ENCODE measurements at places on chromosomes 4 and X. TPM values are rescaled to one million over a fixed set of nuclear protein-coding genes. Genes with fewer than 3 reads are reported as not detected.
A peak's percentile ranks its signal among the peaks of the same experiment; 100 is the strongest.

- peak; percentile 97 for DNase-seq
Observed at GRCh38 chr4:70721747-70722146, at the start of gene RUFY3. Gene RUFY3, plus strand, starts transcription at chr4:70721964. Its CDS starts 610 bp downstream, at chr4:70722574.

- no peak for DNase-seq
Observed at GRCh38 chr4:8030121-8030781, 90.6 kb upstream of the AFAP1 start.

DNA sequence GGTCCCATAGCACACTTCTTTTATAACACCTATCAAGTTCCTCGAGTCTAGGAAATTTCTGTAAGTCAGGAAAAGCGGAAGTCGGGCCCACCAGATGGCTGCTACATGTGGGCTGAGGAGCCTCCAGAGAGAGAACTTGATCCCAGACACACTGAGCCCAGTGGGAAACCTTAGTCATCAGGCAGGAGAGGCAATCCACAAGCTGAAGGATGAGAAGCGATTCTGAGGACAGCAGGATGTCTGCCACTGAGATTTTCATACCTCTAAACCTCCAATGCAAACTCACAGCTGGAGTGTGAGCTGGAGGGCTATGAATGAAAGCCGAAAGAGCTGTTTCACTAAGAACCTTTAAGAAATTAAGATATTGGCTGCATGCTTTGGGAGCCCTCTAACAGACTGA is 52.6 kb upstream of the PDHA1 start:
- DNase-seq = peak; percentile 39

DNA sequence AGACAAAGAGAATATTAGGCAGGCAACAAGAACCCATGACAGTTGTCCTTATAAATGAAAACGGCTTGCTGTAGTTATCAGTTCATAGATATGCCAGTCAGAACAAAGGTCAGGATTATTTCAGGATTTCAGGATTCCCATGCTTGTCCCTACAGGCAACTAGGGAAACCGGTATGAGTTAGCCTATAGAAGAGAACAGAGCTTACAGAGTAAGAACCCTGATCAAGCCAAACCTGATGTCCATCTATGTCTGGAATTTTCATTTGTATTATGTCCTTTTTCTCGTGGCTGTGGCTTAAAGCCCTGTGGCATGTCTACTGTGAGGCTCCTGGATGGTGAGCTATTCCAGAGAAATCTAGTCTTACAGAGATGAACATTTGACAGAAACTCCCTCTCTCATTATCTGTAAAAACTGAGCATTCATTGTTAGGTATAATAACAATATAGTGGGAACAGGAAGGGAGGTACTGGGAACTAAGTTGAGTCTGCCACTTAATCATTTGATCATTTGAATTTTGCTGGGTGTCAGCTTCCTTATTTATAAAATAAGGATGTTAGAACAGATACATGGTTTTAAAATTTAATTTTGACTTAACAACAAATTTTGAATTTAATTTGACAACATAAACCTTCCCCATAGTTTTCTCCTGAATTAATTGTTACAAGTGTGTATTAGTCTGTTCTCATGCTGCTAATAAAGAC is 129.5 kb upstream of the KLF3 start:
- no peak for DNase-seq

- DNase-seq = no peak
Observed at GRCh38 chrX:2526390-2526789, 25.6 kb upstream of the DHRSX start.

DNA sequence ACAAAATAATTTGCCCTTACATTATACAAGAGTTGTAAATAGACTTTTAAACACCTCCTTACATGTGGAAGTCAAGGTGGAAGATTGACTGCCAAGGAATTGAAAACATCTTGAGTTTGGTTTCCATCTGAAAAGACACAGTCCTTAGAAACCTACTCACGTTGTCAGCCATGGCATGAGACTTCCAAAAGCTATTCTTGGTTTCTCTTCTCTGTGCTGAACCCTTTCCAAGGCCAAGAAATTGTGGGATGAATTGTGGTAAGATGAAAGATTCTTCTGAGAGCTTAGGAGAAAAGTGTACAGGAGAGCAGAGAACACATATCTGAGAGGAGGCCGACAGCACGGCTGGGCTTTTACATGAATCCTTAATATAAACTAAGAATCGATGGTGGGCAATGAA is 370.0 kb downstream of the FBXW7 start:
- no peak for DNase-seq

DNA sequence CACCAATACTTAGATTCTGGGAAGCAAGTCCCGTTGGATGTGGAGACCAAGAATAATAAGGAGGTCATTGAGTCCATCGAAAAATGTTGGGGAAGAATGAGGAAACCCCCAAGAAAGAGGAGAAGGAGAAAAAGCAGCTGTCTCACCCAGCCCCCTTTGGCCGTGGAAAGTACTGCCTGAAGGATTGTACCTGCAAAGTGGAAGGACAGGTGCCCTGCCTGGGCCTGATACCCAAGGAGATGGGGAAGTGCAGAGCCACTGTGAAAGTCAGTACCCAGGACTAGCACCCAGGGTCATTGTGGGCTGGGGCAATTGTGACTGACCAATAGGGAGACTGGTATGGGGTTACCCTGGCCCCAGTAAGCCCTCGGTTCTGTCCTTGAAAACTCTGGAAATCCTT is 13.8 kb upstream of the CFAP299 start:
- DNase-seq = no peak

DNA sequence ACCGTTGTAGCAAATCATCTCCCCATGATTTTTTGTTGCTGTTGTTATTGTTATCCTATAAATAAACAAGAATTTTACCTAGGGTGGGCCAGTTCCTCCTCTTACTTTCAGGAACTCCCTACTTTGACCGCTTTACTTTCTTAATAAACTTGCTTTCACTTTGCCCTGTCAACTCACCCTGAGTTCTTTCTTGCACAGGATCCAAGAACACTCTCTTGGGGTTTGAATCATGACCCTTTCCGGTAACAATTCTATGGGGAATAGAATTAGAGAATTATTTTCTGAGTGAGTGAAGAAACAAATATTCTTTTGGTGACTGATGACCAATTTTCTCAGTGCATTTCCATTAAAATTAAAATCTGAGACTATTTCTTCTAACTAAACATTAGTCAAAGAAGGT is 584.0 kb upstream of the TENM3 start:
- DNase-seq = no peak

- no peak for DNase-seq
Observed at GRCh38 chr4:1487761-1488160, 81.5 kb upstream of the NKX1-1 start.

PAGE4 gene
- not detected for polyA plus RNA-seq

OPHN1 gene
- 15.2 TPM for polyA plus RNA-seq

CBR4 gene
- polyA plus RNA-seq = 19.2 TPM

DUX4 gene
- polyA plus RNA-seq = not detected

TMSB15A gene
- 14.6 TPM for polyA plus RNA-seq
